ENCODE measurements at places on chromosomes 7 and 10. TPM values are rescaled to one million over a fixed set of nuclear protein-coding genes. Genes with fewer than 3 reads are reported as not detected.

TEX36 gene
- not detected for total RNA-seq

FAM180A gene
- not detected for total RNA-seq

C10orf90 gene
- total RNA-seq, result not detected

PRF1 gene
- total RNA-seq, result 103 TPM

PAX4 gene
- total RNA-seq, result not detected

PDGFA gene
- total RNA-seq, result 8.5 TPM

THSD7A gene
- not detected for total RNA-seq

GIMAP6 gene
- 38.7 TPM for total RNA-seq

DGKI gene
- total RNA-seq, result 30.2 TPM

NRG3 gene
- total RNA-seq, result 0.10 TPM

TRPV5 gene
- not detected for total RNA-seq

TAS2R4 gene
- total RNA-seq, result 0.78 TPM

AGR3 gene
- not detected for total RNA-seq

NUTM2D gene
- total RNA-seq, result 2.2 TPM

ANXA8L1 gene
- not detected for total RNA-seq

TMEM196 gene
- total RNA-seq, result not detected

OR6B1 gene
- total RNA-seq, result not detected

VGF gene
- total RNA-seq, result 0.10 TPM

SRI gene
- 173 TPM for total RNA-seq

OPALIN gene
- not detected for total RNA-seq

ADAM22 gene
- total RNA-seq, result 1.5 TPM

FBXO24 gene
- 0.41 TPM for total RNA-seq

MCU gene
- total RNA-seq, result 17.5 TPM

STX1A gene
- 26.7 TPM for total RNA-seq

Data from activated T-helper 1 cell treated with anti-CD3 and anti-CD28 coated beads, Interleukin-12 subunit alpha, Interleukin-12 subunit beta, Interleukin-2, Interleukin-4 antibody, amounts not matched to agents 30 ng/mL and 10 ng/mL and 1 ng/mL, durations not matched to agents 14 hours and 24 hours and 36 hours (primary cell).